ENCODE measurements at places on chromosomes 7 and 10.

DNA sequence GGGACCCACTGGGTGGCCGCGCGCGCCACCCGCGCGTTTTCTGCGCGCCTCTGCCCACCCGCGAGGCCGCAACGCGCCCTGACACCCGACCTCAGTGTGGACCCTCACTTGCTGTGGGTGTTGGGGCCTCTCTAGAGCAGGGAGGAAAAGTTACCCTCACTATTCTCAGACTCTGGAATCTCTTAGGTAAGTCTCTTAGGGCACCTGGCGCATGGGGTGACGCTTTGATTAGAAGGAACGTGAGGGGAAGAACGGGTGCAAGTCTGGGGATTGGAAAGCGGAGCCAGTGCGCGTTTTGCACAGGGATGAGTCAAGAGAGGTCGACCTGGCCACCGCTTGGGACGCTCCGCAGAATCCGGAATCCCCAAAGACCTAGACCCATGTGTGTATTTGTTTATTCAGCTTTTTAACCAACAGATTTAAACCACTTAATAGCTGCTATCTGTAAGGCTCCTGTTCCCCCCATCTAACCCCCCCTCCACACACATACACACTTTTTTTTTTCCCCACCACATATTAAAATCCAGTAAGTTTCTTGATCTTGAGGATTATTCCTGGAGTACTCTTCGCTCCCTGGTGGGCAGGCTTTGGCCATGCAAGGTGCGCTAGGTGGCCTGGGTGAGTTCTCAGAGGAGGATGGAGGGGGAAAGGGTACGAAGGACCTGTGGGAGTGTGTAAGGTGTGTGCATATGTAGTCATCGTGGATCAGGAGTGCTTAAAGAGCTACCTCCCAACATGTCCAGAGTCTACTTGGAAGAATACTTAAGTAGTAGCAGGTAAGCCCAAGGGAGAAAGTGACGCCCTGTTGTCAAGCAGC, 169.1 kb upstream of the PPP1R3A start:
- DNase-seq: peak; percentile 26

DNA sequence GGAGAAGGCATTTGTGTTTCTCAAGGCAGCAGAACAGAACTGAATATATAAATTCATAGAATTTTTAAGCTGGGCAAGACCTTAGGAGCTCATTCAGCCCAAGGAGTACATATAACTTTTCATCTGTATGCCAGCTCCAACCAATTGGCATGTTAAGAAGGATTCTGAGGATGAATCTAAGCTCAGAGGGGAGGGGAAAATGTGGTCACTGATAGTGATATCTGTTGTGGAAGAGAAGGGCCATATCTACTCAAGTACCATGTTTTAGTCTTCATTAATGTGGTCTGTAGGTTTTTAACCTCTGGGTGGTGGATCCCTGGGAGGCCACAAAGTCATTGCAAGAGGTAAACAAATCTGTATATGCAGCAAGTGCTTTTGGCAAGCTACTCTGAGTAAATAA, 6.4 kb downstream of the CALD1 start:
- DNase-seq: no peak

DNA sequence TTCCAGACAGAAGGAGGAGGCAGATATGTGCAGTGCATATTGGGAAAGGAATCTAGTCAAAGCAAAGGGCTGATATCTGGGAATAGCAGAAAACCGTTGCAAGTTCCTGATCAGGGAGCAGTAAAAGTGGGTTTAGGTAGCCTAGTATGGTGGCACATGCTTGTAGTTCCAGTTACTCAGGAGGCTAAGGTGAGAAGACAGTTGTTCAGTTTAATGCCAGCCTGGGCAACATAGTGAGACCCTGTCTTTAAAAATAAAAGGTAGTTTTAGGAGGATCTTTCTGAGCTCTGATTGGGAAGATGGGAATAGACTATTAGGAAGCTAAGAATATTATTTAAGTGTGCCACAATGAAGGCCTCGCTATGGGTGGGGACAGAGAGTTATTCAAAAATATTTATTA, 1.7 kb downstream of the CCDC172 start:
- no peak for DNase-seq

DNA sequence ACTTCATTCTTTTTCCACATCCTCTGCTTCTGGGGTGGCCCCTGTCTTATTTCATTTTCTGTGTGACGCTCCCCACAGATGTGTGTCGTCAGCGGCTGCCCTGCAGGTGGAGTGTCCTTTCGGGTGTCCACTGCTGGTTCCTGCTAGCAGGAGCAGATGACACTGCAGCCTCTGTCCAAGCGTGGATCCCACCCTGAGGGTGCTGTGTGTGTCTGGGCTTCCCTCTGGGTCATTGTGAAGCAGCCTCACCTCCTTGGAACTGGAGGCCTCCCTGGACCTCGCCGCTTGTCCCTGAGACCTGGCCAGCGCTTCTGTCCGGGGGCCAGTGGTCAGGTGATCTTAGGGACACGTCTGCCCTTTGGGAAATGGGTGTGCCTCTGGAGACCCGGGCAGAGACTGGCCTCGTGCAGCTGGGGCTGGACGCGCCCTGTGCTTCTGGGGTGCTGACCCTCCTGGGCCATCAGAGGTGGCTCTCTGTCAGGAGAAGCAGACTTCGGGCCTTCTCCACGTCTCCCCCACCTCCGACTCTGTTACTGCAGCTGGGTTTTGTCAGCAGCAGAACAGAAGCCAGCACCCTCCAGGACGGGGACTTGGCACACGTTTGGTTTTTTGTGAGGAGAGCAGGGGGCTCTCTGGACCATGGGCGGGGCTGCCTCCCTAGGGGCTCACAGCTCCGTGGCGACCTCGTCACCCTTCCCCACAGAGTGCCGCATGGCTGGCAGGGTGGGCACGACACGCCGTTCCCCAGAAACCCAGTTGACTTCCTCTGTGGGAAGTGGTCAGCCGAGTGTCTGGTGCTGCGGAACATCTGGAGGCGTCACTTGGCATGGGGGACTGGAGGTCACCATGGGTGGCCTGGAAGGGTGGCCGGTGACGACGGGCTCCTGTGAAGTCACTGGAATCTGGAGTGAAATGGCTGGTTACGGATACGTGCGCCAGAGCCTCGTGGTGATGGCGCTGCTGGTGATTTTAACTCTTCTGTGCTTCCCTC, 48.4 kb downstream of the INPP5A start:
- no peak for DNase-seq

DNA sequence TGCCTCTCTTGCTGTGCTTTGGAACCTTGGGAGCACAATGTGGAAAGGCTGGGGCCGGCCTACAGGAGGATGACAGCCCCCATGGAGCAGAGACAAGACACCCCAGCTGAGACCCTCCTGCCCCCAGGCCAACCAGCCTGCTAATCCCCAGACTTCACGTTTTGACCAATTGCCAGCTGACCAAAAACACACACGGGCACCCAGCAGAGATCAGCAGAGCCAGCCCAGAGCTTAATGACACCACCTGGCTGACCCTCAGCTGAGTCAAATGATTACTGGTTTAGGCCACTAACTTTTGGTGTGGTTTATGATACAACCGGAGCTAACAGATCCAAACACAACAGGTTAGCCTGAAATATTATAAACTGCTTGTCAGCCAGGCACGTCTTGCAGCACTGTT, 111.2 kb upstream of the KIF5B start:
- DNase-seq: no peak

DNA sequence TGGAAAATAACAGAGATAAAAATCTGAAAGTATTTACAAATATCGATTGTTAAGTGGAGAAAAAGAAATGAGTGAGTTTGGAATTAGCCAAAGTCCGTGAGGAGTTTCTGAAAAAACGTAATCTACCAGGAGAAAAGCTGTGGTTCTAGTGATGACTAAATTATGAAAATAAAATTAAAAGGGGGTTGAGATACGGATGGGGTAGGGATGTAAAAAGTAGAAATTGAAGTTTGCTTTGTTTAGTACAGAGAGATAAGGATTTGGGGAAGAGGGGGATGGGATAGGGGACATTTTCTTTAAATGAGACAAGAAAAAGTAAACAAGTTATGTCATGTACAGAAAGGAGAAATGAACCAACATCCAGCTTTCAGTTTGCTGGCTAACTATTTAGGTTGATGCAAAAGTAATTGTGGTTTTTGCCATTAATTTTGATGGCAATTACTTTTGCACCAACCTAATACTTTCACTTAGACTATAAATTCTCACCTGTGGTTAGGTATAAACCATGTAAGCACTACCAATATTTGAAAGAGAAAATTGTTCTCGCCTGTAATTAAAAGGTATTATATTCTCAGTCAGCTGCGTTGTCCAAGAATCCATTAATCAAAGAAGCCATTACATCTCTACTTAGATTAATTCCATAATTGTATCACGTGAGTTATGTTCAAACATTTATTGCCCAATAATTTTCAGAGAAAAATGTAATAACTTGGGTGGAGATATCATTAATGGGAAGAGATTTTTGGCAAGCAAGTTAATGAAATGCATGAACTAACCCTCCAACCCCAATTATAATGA, 143.0 kb upstream of the NRP1 start:
- peak; percentile 30 for DNase-seq

DNA sequence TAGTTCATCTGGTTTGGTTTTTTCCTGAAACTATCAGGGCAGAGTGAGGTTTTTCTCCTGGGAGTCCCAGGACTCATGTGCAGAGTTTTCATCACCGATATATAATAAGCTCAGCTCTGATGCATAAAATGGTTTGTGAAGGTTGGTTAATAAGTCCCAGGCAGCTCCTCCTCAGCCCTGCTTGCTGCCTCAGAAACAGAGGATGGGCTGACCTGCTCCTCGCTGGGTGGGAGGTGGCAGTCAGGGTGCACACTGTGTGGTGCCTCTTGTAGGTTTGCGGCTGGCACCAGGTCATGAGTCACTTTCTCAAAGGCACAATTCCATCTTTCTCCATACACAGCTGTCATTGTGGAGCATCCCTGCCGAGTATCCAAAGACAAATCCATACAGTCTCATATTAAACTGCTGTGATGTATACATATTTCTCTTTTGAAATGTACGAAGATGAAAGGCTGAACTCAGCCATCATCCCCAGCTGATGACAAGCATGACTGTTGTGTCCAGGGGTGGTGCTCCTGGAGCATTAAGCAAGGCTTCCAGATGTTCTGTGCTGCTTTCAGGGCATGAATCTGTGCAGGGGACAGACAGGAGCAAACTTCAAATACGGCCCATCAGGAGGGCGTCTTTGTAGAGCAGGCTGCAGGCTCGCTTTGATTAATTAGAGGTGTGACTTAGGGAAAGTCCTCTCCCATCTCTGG, 125.7 kb upstream of the NPS start:
- no peak for DNase-seq

- no peak for DNase-seq
Measured at GRCh38 chr10:22911067-22911466, 16.8 kb upstream of the ARMC3 start.

- DNase-seq: no peak
Measured at GRCh38 chr7:49159536-49159935, 235.2 kb downstream of the CDC14C start.

DNA sequence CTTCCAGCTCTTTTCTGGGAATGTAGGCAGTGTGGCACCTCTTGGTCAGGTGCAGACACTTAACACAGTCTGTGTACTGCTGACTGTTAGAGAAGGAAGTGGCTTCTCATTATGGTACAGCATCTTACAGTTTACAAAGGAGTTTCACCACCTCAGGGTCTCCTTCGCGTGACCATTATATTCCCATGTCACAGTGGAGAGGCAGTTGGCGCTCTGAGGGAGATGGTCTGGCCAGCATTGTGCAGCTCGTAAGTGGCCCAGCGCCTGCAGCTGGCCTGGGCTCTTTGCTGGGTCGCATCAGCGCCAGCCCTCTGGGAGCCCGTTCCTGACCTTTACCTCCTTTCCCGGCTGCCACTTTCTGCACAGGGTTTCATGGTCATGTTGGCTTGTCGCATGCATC, 15.4 kb downstream of the TSPAN15 start:
- DNase-seq: no peak

DNA sequence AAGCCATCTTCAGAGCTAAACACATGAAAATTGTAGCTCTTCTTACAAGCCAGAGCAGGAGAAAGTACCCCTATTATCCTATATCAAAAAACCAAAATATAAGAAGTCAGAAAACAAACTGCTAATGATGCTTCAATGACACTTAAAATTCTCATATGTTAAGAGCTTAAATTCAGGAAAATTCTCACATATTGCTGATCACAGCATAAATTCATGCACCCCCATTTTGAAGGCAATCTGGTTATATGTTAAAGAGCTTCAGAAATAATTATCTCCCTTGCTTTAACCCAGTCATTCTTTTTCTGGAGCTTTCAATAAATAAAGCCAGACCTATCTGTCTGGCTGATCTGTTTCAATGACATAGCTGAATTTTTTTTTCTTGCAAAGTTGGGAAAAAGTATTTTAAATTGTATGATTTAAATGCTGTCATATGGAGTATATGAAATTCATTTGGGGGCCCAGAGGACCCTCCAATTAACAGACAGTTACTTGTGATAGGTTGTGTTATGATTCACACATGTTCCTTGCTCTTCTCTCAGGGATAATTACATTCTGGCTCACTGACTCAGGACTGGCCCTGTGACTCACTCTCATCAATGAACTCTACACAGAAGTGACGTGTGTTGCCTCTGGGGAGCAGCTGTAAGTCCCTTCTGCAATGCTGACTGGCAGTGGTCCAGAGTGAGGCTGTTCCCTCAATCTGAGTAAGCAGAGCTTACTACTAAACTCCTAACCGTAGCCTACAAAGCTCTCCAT, 85.2 kb downstream of the HGF start:
- peak; percentile 17 for DNase-seq

DNA sequence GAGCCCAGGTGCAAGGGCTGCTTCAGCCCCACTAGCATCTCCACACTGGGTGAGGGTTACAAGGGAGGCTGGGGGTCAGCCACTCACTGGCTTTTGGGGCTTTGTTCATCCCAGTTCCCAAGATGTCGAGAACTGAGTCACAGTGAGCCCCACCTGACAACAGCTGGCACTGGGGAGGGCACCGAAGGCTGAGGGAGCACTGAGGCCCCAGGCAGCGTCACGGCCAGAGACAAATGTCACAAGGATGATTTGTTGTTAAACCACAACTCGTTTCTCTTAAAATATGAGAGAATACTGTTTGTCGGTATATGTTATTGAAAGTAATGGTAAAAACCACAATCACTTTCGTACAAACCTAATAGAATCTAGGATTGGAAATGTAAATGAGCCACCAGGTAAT, 219.9 kb downstream of the CELF2 start:
- DNase-seq: no peak

- no peak for DNase-seq
Measured at GRCh38 chr10:95122736-95123135, 53.4 kb upstream of the CYP2C8 start.

GRCh38 chr7:131602304-131602993, 46.0 kb upstream of the PODXL start:
- no peak for DNase-seq

- peak; percentile 94 for DNase-seq
Measured at GRCh38 chr7:2670720-2671391, 17.1 kb upstream of the AMZ1 start.

GRCh38 chr10:64505501-64505900, 984.3 kb downstream of the REEP3 start:
- no peak for DNase-seq

- no peak for DNase-seq
Measured at GRCh38 chr10:122504610-122504950, 43.2 kb downstream of the HTRA1 start.

DNA sequence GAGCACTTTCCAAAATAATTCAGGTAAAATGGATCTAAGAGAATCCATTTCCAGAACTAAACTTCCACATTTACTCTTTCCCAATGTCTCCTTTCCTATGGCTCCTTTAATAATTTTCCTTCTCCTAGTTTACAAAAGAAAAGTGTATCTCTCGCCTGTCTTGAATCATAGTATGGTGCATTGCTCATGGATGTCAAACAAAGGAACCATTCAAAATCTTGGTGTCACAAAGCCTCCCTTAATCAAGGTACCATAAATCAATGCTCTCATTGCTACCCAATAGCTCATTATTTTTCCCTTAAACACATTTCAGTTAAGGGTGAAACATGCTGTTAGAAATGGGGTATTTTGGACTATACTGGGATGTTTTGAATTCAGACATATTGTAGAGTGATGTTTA, 57.6 kb upstream of the KCNMA1 start:
- DNase-seq: no peak

Data from HuH-7 (cell line).